Foreskin fibroblast (primary cell): ENCODE measurements at places on chromosomes 13 and 19.

GRCh38 chr13:114035583-114036531, 62.0 kb upstream of the C13orf46 start:
- no peak for DNase-seq

DNA sequence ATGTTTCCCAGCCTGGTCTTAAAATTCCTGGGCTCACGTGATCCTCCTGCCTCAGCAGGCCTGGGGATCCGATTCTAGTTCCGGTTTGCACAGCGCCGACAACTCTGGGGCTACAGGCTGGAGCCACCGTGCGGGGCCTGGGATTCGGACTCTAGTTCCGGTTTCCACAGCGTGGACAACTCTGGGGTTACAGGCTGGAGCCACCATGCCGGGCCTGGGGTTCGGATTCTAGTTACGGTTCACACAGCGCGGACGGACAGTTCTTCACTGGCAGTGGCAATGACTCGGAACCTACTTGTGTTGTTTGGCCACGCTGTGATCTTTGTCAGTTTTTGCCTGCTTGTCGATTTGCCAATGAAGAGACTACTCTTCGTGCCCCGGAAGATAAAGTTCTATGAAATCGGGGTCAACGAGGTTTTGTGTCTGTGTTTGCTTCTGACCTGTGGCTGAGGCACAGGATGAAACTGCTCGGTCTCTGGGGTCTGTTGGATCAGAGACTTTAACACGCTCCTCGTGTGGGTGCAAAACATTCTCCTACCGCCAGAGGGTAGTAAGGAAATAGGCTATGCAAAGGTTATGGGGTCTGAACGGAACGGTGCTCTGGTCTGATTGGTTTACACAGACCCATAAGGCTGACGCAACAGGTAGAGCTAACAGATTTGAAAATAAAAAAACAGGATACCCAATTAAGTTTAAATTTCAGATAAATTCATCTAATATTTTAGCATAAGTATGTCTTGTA, 12.1 kb upstream of the ZSCAN1 start:
- DNase-seq = peak; percentile 34

- DNase-seq = no peak
These were observed 386.8 kb upstream of the DACH1 start for GRCh38 chr13:72253754-72254153.

- no peak for DNase-seq
These were observed 14.0 kb upstream of the KPTN start for GRCh38 chr19:47497821-47498520.

DNA sequence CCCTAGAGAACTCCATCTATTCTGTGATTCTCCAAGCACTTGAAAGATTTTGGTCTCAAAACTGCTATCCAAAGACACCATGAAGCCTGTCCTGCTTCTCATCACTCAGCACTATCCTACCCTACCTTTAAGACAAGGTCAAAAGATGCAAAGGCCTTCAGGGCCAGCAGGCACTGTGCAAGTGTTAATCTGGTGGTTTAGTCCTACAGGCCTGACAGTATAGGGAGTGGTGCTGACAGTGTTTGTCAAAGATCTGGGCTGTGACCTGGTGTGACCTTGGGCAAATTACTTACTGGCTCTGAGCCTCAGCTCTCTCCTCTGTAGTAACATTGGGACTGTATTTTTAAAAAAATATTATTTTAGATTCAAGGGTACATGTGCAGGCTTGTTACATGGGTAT, 28.0 kb downstream of the SIAH3 start:
- DNase-seq = no peak

- DNase-seq = no peak
These were observed 802 bp downstream of the BCAM start for GRCh38 chr19:44809577-44810233.

GRCh38 chr19:48148576-48148975, 21.6 kb downstream of the LIG1 start:
- DNase-seq = no peak

DNA sequence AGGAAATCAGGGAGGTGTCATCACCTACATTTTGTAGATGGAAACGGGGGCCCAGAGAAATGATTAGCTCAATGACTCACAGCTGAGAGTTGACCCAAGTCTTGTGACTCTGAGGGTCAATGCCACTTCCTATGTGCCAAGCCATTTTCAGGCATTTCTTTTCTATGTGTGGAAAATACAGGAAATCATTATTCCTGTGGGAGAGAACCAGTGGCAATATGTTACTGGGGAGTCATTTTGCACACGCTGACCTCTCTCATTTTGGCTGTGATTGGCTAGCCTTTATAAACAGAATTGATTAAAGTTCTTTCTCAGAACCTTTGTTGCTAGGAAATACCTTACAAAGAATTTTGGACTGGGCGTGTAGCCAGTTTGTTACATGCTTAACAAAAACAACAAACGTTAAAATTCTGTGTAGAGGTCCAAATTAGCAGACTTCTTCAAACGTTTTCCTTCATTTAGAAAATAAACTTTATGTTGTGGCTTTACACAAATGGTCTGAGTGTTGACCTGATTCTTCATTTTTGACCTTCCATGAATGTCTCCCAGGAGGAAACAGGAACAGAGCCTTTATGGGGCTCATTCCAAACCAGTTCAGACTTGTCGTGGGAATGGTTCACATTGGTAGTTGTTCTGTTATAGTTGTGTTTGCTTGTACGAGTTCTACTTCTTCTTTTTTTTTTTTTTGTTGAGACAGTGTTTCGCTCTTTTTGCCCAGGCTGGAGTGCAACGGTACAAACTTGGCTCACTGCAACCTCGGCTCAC, 11.4 kb downstream of the PCCA start:
- peak; percentile 70 for DNase-seq

DNA sequence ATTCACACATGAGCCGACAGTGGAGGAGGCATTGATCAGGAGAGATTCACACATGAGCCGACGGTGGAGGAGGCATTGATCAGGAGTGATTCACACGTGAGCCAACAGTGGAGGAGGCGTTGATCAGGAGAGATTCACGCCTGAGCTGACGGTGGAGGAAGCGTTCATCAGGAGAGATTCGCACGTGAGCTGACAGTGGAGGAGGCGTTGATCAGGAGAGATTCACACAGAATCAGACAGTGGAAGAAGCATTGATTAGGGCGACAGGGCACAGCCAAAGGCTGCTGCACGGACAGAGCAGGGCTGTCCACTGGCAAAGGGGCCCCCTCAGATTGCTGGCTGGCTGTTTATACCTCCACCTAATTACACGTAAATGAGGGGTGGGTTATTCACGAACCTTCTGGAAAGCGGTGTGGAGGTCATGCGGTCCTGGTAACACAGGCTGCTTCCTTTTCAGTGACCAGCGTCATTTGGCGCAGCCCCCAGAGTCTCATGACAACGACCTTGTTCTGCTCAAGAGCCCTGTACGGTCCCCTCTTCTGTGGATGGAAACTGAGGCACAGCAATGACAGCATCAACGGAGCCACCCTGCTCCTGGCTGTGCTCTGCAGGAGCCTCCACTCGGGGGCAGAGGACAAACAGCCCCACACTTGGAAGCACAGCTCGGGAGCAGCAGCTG, 50.6 kb upstream of the GAS6 start:
- DNase-seq = no peak

- no peak for DNase-seq
These were observed 26.8 kb upstream of the CYP4F8 start for GRCh38 chr19:15588265-15588664.

GRCh38 chr13:32059511-32059984, 28.0 kb downstream of the FRY start:
- no peak for DNase-seq

GRCh38 chr13:99289271-99289670, 17.9 kb downstream of the GPR183 start:
- no peak for DNase-seq

- DNase-seq = no peak
These were observed 435 bp downstream of the KLK11 start for GRCh38 chr19:51025809-51026553.

- no peak for DNase-seq
These were observed 580.6 kb downstream of the LMO7 start for GRCh38 chr13:76216729-76217128.

DNA sequence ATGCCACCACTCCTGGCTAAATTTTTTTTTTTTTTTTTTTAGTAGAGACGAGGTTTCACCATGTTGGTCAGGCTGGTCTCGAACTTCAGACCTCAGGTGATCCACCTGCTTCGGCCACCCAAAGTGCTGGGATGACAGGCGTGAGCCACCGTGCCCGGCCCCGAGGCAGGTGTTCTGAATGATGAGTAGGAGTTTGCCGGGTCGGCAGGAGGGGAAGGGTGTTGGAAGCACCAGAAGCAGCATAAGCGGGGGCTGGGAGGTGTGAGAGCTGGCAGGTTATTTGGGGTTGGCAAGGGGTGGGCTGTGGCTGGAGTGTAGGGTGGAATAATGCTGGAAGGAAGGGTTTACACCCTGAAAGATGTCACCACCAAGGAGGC, 1.8 kb downstream of the SPPL2B start:
- no peak for DNase-seq

- DNase-seq = no peak
These were observed 8.4 kb downstream of the CLASRP start for GRCh38 chr19:45047188-45047797.

DNA sequence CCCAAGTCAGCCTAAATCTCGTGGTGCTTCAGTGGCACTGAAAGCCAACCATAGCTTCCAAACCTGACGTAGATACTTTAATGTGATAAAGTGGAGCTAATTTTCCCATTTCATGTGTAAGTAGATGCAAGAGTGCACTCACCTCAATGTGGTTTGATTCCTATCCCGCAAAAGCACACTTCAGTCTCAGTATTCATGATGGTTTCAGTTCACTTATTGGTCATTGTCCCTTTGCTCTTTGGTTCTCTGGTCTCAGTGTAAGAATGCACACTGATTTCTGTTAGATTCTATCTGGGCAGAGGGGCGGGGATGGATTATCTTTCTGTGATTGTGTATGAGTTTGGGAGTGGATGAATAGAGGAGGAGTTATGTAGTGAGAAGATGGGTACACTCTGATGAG, 340.6 kb downstream of the KCNRG start:
- no peak for DNase-seq

GRCh38 chr13:30870049-30870884, 35.8 kb upstream of the MEDAG start:
- DNase-seq = peak; percentile 98

DNA sequence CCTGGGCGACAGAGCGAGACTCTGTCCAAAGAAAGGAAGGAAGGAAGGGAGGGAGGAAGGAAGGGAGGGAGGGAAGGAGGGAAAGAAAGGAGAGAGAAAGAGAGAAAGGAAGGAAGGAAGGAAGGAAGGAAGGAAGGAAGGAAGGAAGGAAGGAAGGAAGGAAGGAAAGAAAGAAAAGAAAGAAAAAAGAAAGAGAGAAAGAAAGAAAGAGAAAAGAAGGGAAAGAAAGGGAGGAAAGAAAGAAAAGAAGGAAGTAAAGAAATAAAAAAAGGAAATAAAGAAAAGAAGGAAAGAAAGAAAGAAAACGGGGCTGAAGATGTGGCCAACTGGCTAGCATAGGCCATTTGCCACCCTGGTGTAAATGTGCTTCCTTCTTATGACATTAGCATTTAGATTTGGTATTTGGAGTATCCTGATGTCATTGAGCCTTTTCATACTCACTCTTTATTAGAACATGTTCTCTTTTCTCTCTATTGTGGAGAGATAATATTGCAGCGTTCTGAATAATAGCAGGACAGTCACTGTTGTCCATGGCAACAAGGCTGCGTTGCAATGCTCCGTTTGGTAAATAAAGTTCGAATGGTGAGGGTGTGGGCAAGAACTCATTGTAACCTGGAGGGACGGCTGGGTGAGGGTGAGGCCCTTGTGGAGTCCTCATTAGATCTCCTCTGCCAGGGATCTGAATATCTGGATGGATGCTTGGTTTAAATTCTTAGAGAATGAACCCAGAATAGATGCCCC, 173.9 kb upstream of the UBL3 start:
- no peak for DNase-seq

- peak; percentile 96 for DNase-seq
These were observed 5.2 kb downstream of the TRIP10 start for GRCh38 chr19:6744381-6745301.

- DNase-seq = no peak
These were observed 182.8 kb downstream of the MAB21L1 start for GRCh38 chr13:35293579-35294226.

GRCh38 chr19:49441210-49441959, at the start of gene SLC17A7:
TSS of gene SLC17A7 (minus strand) at chr19:49441527. CDS start at chr19:49441379, 148 bp downstream.
- peak; percentile 43 for DNase-seq

- peak; percentile 49 for DNase-seq
These were observed 4.1 kb upstream of the CD79A start for GRCh38 chr19:41872775-41873647.

DNA sequence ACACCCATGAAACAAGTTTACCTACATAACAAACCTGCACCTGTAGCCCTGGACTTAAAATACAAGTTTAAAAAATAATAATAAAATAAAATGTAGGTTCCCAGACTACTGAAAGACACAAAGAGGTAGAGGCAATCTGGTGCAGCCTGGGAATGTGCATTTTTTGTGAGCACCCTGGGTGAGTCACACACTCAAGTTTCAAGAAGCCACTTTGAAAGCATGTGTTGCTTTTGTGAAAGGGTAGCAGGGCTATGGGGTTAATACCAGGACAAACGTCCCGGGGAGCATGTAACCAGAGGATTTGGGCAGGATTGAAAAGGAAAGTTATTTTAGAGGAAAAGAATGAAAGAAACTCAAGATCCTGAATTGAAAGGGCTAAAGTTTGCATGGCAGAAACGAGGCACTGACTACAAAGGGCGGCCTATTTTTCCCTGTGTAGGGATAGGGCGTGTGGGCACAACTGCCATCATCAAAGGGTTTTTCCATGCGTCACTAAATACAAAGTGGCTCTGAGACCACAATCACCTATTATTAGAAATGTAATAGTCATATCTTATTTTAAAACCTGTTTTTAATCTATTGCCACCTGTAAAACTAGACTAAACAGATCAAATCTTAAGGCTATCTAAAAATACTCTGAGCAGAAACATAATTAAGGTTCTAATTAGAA, 314.9 kb downstream of the COG6 start:
- DNase-seq = no peak

GRCh38 chr19:27777726-27778125, 1435.2 kb downstream of the UQCRFS1 start:
- no peak for DNase-seq

DNA sequence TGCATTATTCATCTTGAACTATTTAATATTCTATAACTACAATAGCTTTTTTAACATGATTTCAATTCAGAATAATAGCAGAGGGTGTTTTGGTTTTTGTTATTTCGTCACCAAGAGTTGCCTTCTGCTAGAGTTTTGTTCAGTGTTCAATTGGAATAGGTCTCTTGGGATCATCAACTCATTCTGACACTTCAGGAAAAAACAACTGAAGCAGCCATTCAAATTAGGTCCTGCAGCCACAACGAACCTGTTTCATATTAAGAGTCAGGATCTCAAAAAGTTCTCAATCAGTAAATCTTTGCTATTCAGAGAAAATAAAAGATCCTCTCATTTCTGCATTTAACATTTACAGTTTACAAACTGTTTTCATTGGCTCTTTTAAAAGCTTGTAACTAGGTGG, 2.4 kb upstream of the CHAMP1 start:
- DNase-seq = peak; percentile 73

- peak; percentile 91 for DNase-seq
These were observed 37.7 kb downstream of the LHFPL6 start for GRCh38 chr13:39565036-39565949.
